Astrocyte of the hippocampus (primary cell): ENCODE measurements at places on chromosomes 4 and X.

GRCh38 chr4:130359542-130359941 lies 1263.6 kb downstream of the C4orf33 start:
- peak; percentile 38 for DNase-seq

GRCh38 chrX:130173190-130173895 lies 1.6 kb downstream of the RAB33A start:
- peak; percentile 58 for DNase-seq

DNA sequence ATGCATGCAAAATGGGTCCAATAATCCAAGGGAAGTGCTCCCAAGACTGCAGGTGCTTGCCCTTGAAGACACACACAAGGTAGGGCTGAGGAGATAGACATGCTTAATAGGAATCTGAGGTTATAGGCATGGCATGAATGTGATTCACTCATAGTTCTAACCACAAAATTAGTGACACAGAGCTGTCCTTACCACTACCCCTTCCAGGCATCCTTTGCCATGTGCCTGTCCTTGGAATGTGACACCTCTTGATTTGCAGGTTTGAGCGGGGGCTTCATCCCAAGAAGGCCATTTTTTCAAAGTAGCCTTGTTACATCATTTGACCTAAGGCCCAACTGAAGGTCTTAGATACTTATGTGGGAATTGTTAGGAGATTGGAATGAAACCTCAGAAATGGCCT lies 112.5 kb downstream of the CCNG2 start:
- DNase-seq: no peak

DNA sequence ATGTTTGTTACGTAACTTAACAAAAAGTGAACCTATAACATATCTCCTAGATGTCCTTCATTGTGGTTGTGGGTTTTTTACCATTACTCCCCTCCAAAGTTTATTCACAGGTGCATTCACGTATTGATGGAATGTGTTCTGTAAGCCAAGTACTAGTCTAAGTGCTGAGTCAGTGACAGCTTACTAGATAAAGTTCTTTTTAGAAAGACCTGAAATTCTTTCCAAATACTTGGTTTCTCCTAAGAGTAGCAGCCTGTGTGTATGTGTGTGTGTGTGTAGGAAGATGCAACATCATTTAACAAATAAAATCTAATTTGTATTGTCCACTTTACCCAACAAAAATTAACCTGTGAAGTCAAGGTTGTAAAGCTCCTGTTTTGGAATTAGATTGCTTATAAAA lies 22.1 kb downstream of the NAP1L5 start:
- DNase-seq: peak; percentile 40

- DNase-seq: no peak
Measured at GRCh38 chr4:146453181-146453807, 68.4 kb downstream of the SLC10A7 start.

- DNase-seq: no peak
Measured at GRCh38 chr4:8067274-8067936, 91.2 kb downstream of the ABLIM2 start.

DNA sequence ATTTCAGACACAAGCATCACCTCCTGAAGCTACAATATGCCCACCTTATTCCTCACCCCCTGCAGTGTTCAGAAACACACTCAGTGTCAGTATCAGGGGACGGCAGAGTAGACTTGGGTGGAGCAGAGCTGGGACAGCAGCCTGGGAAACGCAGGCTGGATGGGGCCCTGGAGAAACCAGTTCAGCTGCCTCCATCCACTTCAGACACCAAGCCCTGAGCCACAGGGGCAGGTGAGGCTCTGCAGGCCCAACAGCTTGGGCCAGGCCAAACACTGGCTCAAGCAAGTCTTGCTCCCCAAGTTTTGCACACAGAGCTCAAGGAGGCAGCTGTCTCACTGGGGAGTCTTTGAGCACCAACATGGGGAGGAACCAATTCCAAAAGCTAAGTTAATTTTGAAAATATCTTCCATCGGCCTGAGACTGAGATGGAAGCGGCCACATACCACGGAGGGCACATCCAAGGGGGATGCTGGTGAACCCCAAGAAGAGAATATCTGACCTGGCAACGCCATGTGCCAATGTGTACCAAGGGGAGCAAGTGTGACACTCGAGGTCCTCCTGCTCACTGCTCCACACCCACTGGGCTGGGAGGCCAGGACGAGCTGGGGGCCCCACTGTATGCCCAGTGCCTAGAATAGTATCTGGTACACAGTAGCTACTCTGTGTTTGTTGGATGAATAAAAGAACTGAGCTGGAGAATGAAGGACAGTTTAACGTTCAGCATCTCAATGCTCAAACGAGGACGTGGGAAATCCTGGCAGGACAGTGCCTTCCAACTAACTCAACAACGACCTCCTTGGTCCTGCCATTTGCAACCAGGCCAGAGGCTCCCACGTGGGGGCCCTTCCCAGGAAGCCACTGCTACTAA lies 45.6 kb downstream of the PPP2R2C start:
- no peak for DNase-seq

DNA sequence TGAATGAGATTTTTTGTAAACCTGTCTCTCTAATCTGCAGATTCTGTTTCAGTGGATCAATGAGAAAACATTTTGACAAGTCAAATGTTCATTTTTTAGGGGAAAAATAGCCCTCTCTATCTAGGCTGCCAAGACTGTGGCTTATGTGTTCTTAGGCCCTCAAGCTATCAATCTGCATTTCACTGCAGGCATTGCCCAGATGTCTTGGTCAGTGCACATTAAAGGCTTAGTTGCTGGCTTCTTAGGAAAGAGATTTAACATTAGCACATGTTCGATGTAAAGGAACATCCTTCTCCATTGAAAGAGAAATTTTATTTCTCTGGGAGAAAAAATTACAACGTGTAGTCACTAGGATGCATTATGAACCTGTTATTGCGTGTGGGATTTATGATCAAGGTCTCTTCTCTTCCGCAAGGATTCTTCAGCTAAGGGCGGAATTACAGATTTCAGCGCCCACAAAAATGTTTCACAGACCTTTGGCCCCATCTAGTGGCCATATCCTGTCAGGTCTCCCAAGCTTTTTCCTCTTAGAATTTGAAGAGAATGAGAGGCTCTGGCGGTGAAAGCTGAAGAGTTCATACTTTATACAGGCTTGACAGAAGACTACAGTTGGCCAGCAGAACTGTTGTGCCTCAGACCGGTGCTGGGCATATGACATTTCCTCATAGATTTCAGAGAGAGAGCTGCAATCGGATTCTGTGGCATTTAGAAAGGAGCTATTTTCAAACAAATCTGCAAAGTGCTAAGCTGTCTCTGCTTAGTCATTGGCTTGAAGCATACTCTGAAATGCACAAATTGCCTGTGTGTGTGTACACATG lies 144.6 kb upstream of the NOCT start:
- peak; percentile 86 for DNase-seq

DNA sequence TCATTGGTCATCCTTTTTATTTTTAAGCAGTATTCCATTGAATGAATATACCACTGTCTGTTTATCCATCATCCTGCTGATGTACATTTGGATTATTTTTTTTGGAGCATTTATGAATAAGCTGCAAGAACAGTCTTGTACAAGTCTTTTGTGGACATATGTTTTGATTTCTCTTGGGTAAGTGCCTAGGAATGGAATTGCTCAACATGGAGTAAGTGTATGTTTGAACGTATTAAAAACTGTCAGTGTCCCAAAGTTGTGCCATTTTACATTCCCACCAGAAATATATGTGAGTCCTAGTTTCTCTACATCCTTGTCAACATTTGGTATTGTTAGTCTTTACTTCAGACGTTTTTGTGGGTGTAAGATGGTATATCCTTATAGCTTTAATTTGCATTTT lies 287.0 kb upstream of the POF1B start:
- DNase-seq: no peak

DNA sequence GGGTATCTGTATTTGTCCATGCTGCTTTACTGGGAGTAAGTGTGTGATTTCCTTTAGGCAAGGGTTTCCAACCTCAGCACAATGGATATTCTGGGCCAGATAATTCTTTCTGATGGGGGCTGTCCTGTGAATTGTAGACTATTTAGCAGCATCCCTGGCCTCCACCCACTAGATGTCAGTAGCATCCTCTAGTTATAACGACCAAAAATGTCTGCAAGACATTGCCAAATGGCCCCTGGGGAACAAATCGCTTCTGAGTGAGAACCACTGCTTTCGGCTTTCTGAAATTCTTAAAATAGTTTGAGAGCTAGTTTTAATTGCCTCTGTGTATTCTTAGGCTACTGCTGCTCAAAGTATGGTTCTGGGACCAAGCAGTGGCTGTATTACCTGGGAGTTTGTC lies 81.2 kb upstream of the GPM6B start:
- peak; percentile 12 for DNase-seq

- DNase-seq: no peak
Measured at GRCh38 chrX:136665258-136665900, 17.4 kb downstream of the CD40LG start.

- peak; percentile 40 for DNase-seq
Measured at GRCh38 chrX:102067966-102068723, 57.3 kb upstream of the TCEAL2 start.

DNA sequence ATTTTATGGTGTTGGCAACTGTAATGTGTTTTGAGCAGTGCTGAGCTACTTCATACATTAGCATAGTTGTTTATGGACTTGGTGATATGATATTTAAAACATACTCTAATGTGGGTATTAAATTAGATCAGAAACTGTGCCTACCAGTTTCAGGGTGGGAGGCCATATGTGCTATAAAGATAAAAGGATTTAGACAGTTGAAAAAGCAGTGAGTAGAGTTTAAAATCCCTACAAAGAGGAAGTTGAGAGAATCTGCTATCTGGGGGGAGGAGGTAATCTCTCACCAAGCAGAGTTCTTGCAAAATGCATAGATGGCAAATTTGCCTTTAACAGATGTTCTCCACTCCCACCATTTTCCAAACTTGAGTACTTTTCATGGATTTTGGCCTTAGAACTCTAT lies 154.5 kb downstream of the SPOCK3 start:
- DNase-seq: no peak

GRCh38 chrX:39725928-39726619 lies 371.7 kb downstream of the BCOR start:
- peak; percentile 47 for DNase-seq

GRCh38 chrX:132612821-132613564 lies 124.2 kb upstream of the MBNL3 start:
- peak; percentile 57 for DNase-seq

DNA sequence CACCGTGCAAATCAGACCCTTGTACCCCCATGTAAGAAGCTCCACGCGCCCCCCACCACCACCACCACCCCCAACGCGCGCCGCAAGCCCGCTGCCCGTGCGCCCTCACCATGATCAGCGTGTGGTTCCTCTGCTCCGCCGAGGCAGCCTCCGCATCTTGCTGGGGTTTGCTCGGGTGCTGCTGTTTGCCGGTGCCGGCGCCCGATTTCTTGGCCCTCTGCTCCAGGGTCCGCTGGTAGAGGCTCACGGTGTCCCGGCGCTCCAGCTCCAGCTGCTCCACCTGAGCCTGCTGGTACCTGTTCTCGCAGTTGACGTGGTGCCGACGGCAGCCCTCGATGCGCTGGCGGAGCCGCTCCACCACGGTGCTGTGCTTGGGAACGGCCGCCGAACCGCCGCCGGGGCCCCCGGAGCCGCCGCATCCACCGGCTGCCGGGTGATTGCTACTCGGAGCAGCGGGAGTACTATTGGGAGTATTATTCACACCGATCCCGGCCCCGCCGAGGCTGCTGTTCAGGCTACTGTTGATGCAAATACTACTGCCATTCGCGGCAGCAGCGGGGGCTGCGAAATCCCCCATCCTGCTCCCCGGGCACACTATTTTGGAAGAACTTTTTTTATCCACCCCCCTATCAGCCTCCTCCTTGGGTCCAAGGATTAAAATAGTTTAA lies 1.1 kb downstream of the MAML3 start:
- DNase-seq: peak; percentile 74

GRCh38 chrX:101164766-101165590 lies 54.6 kb upstream of the DRP2 start:
- no peak for DNase-seq
